ENCODE measurements at places on chromosomes 7 and 10. TPM values are rescaled to one million over a fixed set of nuclear protein-coding genes. Genes with fewer than 3 reads are reported as not detected.

The CALHM1 gene
- total RNA-seq: not detected

The GRM3 gene
- total RNA-seq: not detected

The PRKAR2B gene
- 39.8 TPM for total RNA-seq

The OR6B1 gene
- not detected for total RNA-seq

DNA sequence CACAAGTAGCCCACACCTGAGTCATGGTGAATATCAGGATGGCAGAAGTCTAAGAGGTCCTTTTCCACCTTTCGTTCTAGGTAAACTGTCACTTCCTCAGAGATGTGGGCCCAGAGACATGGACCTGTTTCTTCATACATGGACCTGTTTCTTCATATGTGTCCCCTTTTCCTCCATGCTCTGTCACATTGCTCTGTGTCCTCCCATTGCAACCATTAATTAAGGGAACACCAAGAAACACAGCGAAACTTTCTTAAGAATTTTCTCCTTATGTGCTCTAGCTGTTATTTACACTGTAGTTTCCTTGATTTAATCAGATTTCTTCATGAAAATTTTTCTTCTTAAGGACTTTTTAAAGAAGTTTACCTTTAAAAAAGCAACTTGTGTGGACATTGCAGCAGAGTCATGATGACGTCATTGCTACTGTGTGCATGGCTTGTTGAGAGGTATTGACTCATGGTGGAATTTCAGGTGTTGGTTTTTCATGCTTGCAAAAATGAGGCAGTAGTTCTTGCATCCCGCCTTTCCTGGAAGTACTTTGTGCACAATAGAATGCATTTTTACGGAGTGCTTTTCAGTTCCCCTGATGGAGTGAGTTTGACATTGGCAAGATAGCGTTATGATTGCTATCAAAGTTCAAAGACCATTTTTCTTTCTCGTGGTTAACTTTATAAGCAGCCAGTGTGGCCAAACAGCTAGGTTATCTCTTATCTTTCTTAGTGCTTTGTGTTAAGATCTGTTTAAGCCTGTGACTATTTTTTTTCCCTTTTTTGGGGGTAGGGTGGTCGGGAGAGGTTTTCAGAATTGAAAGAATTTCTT lies 37.7 kb downstream of the CFAP58 start:
- no peak for DNase-seq

DNA sequence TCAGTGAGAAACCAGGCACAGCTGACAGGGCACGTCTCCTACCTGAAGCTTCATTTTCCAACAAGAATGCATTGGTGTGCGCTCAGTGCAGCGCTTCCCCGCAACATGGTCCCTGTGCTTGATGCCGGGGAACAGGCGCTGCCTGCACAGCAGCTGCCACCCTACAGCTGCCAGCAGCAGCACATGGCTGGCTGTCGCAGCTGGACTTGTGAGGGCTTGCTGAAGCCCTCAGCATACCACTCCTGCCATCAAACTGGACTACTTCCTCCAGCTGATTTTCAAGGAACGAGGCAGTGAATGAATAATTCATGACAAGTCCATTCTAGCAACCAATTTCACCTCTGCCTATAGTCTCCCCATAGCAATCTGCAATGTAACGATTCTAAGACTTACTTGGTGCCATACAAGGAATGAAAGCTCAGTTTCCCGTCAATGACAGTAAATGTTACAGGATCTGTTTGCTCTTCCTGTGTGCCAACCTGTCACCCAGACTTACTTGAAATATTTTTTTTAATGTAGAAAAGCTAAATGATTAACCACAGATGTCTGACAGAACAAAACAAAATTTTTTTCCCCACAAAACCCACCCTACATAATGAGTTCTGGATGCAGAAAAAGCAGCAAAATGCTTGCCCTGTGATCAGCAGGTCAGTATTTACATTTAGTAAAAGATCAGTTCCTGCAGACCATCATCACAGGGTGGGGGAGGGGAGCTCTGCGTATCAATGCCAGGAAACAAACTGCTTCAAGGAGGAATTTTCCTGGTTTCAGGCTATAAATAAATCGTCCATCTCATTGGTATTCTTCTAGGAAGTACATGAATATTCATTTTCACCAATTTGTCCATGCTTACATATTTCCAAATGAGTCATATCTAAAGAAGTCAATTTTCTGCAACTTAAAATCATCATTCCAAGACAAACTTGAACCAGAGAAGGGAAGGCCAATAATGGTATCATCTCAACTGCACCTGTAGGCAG lies 140.6 kb downstream of the ALOX5 start:
- DNase-seq: no peak

DNA sequence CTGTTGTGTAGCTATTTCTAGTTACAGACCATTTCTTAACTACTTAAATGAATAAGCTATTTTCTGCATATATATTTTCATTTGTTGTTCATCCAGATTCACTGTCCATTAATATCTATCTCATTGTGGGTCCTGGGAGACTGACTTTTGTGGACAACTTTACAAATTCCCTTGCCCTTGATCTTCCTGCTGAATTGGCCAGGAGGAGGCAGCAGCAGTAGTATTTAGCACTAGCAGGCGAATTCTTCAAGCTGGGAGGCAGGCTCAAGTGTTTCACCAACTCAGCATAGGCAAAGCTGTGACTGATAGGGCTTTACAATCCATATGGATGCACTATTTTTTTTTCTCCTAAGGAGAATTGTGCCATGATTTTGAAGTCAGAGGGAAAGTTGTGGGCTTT lies 461.0 kb upstream of the NRG3 start:
- DNase-seq: peak; percentile 8

- no peak for DNase-seq
Observed at GRCh38 chr7:6015917-6016652, 7.0 kb downstream of the AIMP2 start.

DNA sequence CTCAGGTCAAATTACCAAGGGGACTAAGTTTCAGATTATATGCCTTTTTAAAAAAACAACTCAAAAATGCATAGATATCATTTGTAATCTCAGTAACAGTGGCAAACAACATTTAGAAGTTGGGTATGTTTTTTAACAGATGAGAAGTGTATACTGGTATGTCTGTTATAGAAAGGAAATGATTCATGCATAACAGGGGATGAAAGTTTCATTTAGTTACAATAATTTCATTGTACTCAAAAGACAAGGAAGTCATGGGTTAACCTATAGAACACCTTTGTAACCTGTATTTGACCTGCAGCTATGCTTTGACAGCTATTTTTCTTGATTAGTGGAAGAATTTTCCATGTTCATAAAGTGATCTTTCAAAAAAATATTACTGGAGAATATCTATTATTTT lies 35.4 kb upstream of the FAM133B start:
- peak; percentile 81 for DNase-seq

GRCh38 chr7:135454060-135454459 lies 55.8 kb downstream of the CNOT4 start:
- DNase-seq: no peak

DNA sequence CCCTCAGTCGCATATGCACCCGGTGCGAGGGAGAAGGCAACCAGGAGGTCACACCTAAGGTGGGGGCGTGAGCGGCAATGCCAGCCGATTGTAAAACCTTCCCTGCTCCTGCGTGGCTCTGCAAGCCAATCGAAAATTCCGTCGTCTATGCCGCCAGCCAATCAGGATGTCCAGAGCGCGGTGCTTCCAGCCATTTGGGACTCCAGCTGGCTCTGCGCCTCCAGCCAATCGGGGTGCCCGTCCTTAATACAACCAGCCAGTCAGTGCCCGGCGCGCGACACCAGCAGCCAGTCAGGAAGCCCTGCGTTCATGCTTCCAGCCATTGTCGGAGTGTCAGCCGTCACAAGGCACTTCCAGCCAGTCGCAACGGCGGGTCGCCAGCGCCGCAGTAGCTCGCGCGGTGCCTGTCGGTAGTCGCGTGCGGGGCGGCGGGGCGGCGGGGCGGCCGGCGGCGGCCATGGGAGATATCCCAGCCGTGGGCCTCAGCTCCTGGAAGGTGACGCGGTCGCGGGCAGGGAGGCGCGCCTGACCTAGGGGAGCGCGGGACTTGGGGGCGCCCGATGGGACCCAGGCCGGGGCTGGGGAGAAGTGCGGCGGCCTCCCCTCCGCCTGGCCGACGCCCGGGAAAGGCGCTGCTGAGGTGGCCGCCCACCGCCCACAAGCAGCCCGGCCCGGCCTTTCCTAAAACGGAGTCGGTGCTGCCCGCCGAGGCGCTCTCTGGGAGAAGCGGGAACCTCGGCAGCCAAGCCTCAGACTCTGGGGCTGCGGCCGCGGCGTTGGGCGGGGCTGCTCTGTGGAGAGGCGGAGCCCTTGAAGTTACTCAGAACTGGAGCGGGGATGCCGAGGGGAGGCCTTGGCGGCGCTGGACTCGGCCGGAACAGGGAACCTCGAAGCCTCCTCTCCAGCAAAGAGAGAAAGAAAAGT lies at the start of gene AKR1E2:
AKR1E2 (plus strand) TSS at position 340 of the 924 bp plus-strand sequence; CDS start at position 458, 118 bp downstream.
- peak; percentile 94 for DNase-seq

DNA sequence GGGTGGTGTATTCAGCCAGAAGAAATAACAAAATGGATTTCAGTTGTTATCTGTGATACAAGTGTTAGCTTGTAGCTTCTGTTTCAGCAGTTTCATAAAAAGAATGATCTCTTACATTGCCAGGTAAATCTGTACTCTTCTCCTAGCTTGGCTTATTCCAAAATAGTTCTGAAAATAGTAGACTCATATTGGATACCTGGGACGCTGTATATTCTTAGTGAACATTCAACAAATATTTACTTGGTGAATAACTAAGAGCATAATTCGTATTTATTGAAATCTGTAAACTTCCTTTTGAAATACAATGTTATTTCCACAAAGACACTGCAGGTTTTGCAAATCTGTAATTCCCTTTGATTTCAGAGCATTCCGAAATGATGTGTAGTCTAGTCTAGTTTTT lies 249.2 kb downstream of the ADK start:
- no peak for DNase-seq

Data from endothelial cell of umbilical vein (primary cell).